Stimulated activated CD8-positive, alpha-beta memory T cell treated with anti-CD3 and anti-CD28 coated beads, Interleukin-12 subunit alpha, Interleukin-12 subunit beta, amount 100 ng/mL, for 4 hours (primary cell): ENCODE measurements at places on chromosomes 3 and 15.

DNA sequence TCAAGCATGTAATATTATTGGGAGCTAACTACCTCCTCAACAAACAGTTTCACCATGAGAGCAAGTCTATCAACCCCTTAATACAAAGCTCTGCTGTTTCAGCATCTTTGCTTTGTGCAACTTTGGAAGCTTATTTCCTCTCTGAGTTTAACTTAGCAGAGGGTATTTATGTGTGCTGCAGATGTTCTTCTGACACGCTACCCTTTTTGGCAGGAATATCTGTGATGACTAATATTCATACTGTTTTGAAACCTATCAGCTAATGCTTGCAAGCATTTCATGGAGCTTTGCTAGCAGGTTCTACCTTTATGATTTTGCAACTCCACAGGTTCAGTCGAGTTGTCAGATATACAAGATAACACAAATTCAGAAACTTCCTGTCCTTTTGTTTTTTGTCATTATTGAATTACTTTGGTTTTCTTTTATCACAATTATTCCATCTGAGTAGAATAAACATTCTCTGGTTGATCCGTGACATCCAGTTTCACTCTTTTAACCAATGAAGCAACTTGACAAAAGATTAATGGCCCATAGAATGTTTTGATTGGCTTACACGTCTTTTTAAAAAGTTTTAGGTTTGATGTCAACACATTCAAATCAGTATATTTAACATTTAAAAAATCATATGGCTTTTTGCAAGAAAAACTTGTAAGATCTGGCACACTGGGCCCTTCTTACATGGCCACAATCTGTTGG, 1.7 kb upstream of the SLC9A9 start:
- no peak for DNase-seq

- DNase-seq = no peak
These were observed 4.9 kb upstream of the KNSTRN start for GRCh38 chr15:40377606-40378005.

DNA sequence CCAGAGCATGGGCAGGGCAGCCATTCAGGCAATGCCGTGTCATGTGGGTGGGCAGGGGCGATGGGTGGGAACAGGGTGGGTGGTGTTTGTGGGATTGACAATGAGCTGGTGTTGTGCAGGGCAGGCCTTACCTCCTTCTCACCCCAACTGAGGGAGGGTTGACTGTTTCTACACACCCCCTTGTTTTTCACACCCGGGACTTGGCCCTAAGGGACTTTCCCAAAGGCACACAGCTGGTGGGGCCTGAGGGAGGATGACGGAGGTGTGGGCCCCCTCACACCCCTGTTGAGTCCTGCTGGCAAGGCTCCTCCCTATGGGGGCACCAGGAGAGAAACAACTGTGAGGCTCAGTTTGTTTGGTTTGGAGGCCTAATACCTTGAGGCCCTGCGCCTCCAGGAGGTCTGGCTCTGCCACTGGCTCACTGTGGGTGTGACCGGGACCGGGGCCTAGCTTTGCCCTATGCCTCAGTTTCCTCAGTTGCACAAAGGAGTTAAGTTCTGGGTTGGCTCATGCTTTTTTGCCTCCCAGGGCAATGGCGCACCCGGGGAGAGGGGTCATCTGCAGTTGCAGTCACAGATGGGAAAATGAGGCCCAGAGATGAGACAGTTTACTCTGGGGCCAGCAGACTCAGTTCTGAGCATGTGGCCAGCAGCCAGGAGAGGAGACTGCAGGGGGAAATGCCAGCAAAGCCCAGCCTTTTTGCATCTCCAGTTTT, 5.1 kb upstream of the DNAH1 start:
- peak; percentile 43 for DNase-seq

- DNase-seq = no peak
These were observed 233.3 kb downstream of the RBMS3 start for GRCh38 chr3:29514170-29514569.

DNA sequence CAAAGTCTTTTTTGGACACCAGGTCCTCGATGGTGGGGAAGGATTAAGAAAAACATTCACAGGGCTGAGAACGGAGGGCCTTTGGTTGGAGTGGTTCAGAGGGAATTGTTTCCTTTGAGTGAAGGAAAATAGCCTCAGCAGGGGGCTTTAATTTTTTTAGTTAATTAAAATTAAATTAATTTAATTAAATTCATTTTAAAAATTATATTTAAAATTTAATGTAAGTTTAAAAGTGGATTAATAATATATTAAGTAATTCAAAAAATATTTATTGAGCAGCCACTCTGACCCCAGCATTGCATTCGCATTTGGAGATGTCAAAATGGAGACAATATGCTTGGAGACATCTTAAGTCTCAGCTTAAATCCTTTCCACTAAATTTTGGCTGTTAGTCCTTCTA, 136.7 kb downstream of the KCNH8 start:
- DNase-seq = no peak

DNA sequence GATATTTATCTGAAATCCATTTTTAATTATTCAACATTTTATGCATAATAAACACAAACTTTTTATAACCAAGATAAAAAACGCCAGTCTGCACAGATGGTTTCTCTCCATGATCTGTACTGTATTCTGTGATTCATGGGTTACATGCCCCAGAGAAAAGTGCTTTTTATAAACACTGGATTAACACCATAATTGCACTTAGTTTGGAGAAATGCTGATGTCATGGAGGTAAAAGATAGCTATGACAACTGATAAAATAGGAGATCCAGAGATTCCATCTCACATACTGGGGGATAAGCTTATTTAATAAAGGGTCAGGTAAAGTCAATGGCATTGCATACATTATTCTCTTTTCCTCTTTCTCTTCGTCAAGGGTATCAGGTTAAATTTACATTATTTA, 1460.4 kb upstream of the ALCAM start:
- no peak for DNase-seq

DNA sequence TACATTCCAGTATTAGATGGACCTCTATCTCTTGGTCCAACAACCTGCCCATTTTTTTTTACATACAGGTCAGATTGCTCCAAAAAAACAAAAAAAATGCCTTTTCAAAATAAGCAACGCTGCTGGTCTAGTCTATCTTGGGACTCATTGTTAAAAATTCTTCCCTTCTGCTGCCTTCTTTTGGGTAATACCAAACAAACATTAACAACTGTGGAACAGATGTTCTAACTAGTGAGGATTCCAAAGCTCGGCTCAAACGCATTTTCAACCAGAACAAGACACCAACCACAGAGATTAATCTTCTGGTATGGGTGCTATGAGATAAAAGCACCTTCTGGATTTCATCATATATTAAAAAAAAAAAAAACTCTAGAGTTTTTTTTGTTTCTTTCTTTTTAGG, 24.7 kb downstream of the ARHGAP31 start:
- DNase-seq = no peak

- no peak for DNase-seq
These were observed 37.6 kb upstream of the SLC9A9 start for GRCh38 chr3:143885780-143886427.

GRCh38 chr3:72191209-72191960, 406.4 kb upstream of the PROK2 start:
- no peak for DNase-seq

DNA sequence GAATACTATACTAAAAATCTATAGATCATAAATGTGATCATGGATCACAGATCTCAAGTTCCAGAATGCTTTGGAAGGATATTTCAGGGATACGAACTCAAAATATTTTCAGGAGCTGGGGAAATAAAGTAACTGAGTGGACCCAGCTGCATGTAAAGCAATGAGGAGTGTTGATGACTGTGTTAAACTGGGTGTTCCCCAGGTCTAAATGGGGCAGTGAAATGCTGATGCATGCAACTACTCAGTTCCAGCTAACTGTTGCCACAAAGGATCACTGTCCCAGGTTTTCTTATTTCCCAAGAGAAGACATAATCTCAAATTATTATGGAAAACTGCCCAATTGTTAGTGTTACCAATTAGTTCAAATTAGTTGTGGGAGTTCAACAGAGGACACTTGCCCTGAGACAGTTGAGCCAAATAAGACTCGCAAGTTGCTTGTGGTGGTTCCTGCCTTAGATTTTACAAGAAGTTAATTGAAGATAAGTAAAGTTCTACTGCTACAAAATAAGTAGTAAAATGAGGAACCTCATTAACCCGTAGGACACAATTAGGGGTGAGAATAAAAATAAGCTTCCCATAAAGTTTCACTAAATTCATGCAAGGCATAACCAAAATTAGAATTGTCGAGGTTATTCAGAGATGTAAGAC, 66.3 kb upstream of the IL12A start:
- no peak for DNase-seq

- no peak for DNase-seq
These were observed 1.7 kb upstream of the HDGFL3 start for GRCh38 chr15:83209333-83209732.

DNA sequence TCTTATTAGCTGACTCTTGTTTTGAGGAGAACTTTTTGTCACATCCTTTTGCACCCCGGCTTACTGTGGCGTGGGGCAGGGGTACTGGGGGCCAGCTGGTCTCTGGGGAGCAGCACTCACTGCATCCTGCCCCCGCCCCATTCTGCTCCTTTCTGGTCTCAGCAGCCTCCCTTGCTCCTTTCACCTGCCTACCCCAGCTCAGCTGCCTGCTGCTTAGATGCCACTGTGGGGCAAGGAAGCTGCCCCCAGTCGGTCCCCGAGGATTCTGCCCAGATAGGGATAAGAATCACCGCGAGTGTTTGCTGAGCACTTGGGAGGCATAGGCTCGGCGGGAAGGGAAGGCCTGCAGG, 32.0 kb downstream of the APBA2 start:
- DNase-seq = no peak

GRCh38 chr15:81106560-81106959, 27.5 kb upstream of the CFAP161 start:
- no peak for DNase-seq

GRCh38 chr3:138078901-138079344, 36.5 kb downstream of the DZIP1L start:
- DNase-seq = no peak

GRCh38 chr15:68885070-68885469, 45.3 kb upstream of the SPESP1 start:
- no peak for DNase-seq

DNA sequence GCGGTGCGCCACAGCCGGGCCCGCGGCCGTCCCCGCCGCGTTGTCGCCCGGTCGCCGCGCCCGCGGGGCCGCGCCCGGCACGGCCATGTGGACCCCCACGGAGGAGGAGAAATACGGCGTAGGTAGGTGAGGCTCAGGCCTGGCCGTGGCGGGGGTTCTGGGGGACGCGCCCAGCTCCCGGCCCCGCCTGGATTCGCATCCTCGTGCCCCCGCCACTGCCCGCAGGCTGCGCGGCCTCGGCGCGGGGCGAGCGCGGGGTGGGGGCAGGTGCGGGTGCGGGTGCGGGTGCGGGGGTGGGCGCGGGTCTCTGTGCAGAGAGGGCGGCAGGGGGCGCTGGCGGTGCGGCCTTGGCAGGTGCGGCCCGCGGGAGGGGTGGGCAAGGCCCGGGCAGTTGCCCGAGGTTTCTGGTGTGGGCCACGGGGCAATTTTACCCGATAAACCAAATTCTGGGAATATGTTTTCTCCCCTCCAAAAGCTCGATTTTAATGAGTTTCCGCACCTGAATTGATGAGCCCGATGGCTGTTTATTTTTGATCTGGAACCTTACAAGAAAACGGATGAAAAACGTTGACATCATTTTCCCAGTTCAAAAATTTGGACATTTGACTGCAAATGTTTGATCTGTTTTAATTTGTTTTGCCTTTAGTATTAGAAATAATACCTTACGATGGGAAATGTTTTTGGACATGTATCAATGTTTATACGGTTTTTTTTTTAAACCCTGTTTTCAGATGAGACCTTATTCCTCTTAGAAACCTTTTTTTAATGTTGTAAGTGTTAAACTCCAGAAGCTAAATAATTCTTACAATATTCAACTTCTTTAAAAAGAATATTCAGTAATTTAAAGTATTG, 678 bp downstream of the DOCK3 start:
- peak; percentile 37 for DNase-seq

GRCh38 chr3:161500068-161500796, 3.6 kb downstream of the OTOL1 start:
- no peak for DNase-seq

DNA sequence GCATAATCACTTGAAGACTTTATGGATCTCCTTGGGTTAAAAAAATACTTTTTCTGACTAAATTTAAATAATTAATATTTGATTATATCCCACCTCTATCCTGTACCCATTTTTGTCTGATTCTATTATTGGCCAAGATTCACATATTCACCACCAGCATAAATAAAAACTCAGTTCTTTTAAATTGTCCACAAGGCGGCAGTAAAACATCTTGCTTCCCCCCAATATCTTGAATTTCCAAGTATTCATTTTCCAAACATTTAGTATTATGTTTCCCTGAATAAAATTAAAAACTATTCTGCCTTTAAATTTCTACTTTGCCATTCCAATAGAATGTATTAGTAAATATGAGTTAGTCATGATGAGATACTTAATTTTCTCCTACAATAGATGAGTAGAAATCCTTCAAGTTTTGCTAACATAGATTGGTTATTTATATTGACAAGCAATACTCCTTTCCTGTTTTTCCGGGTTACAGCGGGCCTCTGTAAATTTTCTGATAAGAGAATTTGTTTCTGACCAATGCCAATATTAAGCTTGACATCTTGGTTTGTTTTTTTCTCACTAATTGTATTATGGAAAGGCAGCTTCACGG, 218.7 kb upstream of the MDFIC2 start:
- DNase-seq = no peak

DNA sequence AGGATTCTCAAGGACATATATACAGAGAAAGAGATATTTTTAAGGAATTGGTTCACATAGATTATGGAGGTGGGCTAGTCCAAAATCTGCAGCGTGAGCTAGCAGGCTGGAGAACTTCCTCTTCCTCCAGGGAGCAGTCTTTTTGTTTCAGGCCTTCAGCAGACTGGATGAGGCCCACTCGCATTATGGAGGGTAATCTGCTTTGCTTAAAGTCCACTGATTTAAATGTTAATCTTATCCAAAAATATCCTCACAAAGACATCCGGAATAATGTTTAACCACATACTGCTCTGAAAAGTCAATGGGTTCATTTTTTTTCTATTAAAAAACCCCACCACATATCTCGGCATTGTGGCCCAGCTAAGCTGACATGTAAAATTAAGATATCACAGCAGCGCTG, 22.2 kb upstream of the NRROS start:
- DNase-seq = no peak

DNA sequence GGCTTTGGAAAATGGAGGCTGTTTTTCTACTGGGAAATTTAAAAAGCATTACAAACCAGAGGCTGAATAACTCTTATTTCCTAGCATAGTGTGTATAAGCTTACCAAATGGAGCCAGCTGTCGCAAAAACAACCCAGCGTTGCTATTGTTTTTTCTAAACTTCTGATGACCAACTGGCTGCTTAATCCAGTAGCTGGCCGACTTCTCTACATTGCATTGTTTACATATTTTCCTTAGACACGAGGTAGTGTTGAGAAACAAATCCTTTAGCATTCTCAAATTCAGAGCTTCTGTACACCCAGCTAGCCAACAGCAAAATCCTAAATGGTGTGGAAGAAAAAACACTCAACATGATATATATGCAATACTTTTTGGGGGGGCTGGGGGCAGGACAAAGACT, 161.0 kb upstream of the ADAMTS9 start:
- no peak for DNase-seq

- no peak for DNase-seq
These were observed 30.0 kb downstream of the CFAP100 start for GRCh38 chr3:126424751-126425150.

- no peak for DNase-seq
These were observed 3.4 kb upstream of the MEIS2 start for GRCh38 chr15:37103475-37104423.

GRCh38 chr15:68994149-68994548, 20.3 kb upstream of the NOX5 start:
- DNase-seq = no peak
